Kidney (tissue), 22 donors: ENCODE measurements at places on chromosomes 13 and 19. TPM values are rescaled to one million over a fixed set of nuclear protein-coding genes. Genes with fewer than 3 reads are reported as not detected.

The NCAN gene
- total RNA-seq = 0.13 TPM

DNA sequence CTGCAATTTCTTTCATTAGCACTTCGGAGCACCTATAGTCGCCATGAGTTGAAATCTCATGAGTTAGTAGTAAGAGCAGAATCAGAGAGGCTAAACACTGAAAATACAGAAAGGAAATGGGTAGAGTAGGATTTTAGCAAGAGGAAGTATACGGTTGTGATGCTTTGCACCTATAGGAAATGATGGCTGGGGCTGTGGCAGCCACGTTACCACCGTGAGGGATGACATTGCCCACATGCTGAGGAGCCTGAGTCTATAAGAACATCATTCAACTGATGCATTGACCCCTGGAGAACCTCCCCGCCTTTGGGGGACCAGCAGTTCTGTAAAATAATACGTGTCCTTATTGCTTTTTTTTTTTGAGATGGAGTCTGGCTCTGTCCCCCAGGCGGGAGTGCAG lies 20.4 kb downstream of the FAM187B start:
- no peaks in the 10 kb centered on the region for H3K36me3 ChIP-seq
- no peak for DNase-seq
- H3K27ac ChIP-seq = no peak overlapping the region
- H3K27me3 ChIP-seq = no peaks in the 10 kb centered on the region
- H3K4me1 ChIP-seq = no peaks in the 10 kb centered on the region

The NTN5 gene
- total RNA-seq = 0.85 TPM

- H3K27me3 ChIP-seq = no peaks in the 10 kb centered on the region
- no peak overlapping the region for H3K4me3 ChIP-seq
These were observed 55.9 kb downstream of the ZNF431 start for GRCh38 chr19:21197590-21198295.

GRCh38 chr13:46473806-46474205 lies 79.2 kb upstream of the LRCH1 start:
- no peaks in the 10 kb centered on the region for H3K27me3 ChIP-seq
- H3K4me3 ChIP-seq = no peak overlapping the region
- no peaks in the 10 kb centered on the region for H3K36me3 ChIP-seq
- no peaks in the 10 kb centered on the region for H3K4me1 ChIP-seq
